ENCODE measurements at places on chromosomes 2 and 18. TPM values are rescaled to one million over a fixed set of nuclear protein-coding genes. Genes with fewer than 3 reads are reported as not detected.
A peak's percentile ranks its signal among the peaks of the same experiment; 100 is the strongest.

GRCh38 chr18:3867864-3868311, 417.9 kb downstream of the TGIF1 start:
- DNase-seq: no peak

DNA sequence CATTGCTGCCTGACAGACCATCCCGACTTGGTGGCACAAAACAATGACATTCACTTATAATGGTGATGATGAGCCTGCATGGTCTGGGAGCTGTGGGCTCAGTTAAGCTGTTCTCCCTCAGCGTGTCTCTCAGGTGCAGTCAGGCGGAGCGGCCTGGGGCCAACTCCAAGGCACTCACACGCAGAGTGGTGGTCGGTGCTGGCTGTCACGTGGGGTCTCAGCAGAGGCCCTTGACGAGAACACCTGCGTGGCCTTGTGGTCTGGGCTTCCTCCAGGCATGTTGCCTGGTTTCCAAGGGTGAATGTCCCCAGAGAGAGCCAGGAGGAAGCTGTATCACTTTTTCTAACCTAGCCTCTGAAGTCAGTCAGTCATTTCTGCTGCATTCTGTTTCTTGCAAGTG, 29.8 kb downstream of the ARMC9 start:
- DNase-seq: no peak

The CYP27A1 gene
- polyA plus RNA-seq: 0.40 TPM

DNA sequence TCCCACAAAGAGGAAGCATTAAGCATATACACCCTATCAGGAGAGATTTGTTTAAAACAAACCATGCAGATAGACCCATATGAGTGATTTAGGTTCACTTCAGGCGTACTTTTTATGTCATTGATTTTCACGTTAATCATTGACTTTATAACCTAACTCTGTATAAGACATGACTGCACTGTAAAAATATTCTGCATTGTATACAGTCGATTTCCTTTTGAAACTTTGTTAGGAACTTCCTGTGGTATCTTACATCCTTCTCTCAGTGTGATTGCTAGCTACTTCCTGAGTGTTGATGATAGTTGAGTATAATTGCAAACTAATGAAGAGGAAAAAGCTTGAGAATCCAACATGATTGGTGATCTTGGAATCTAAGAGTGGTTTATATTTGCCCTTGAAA, 69.4 kb downstream of the XIRP2 start:
- DNase-seq: no peak

- no peak for DNase-seq
These were observed 14.4 kb upstream of the DNMT3A start for GRCh38 chr2:25356088-25356487.

The LANCL1 gene
- polyA plus RNA-seq: 50.8 TPM

- DNase-seq: no peak
These were observed 11.2 kb downstream of the GAREM2 start for GRCh38 chr2:26184121-26184520.

The MALL gene
- polyA plus RNA-seq: 96.9 TPM

The SOX11 gene
- not detected for polyA plus RNA-seq

The IL1B gene
- 161 TPM for polyA plus RNA-seq

- DNase-seq: peak; percentile 30
These were observed 5.5 kb upstream of the SFT2D3 start for GRCh38 chr2:127695491-127696472.

DNA sequence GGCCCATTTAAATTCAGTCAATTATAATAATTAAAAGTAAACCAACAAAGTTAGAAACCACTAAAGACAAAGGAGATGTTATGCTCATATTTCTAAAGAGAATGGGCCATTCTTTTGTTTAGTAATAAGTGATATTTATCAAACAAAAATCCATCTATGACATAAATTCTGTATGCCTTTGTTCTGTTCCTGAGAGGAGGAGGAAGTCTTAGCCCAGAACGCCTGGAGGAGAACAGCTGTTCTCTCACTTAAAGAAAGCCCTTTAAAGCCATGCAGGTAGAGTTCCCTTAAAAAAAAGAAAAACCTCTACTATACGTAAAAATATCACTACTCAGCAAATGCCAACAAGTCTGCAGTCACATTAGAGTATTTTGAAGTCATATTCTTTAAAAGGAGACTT, 15.5 kb downstream of the LAMA1 start:
- peak; percentile 42 for DNase-seq

DNA sequence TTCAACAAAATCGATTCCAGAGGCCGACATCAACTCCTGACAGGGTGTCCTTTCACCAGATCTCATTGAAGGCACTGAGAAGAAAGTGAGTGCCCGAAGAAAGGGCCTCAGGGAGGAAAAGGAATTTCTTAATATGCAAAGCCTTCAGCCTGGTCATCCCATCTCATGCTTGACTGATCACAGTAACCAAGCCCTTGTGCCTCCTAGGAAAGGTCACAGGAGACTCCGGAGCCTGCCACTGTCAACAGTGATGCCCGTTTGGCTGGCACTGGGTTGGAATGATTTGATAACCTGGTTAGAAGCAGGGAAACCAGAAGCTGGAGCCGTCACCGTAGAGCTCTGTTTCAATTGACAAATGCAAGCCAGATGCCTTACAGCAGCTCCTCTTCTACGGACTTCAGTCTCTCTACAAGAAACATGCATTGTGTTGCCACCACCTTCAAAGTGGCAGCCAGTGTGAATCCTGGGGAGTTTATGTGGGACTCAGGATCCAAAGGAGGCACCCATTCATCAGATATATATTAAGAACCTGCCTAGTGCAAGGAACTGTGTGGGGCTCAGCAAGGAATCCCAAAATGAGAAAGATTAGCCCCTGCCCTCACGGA, 24.6 kb downstream of the COX7A2L start:
- no peak for DNase-seq
